ENCODE measurements at places on chromosomes 4 and X.
A peak's percentile ranks its signal among the peaks of the same experiment; 100 is the strongest.

DNA sequence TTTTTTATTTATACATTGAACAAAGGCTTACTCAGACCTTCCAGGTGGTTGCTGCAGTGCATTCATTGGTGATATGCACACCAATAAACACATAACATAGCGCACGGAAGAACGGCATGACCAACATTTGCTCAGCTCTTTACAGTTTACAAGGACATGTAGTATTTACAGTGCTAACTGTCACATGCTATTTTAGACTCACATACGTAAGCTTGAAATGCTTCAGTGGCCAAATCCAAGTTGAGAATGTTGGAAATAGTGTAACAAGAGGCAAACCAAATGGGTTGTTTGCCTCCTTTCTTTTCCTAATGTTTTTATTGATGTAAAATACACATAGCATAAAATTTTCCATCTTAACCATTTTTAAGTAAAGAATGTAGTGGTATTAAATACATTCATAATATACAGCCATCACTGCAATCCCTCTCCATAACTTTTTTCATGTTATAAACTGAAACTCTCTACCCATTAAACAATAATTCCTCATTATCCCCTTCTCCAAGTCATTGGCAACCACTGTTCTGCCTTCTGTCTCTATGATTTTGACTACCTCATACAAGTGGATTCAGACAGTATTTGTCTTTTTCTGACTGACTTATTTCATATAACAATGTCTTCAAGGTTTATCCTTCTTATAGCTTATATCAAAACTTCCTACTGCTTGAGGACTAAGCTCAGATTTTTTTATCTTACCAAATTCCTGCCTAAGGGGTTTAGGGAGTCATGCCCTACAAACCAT lies 1722.9 kb upstream of the AGA start:
- no peak for DNase-seq

- DNase-seq = no peak
Measured at GRCh38 chr4:14096396-14096965, 469.0 kb upstream of the BOD1L1 start.

- no peak for DNase-seq
Measured at GRCh38 chrX:154436983-154437752, at the start of gene GDI1. Gene GDI1 (plus strand): TSS chrX:154437154. CDS start chrX:154437255, 101 bp downstream.

DNA sequence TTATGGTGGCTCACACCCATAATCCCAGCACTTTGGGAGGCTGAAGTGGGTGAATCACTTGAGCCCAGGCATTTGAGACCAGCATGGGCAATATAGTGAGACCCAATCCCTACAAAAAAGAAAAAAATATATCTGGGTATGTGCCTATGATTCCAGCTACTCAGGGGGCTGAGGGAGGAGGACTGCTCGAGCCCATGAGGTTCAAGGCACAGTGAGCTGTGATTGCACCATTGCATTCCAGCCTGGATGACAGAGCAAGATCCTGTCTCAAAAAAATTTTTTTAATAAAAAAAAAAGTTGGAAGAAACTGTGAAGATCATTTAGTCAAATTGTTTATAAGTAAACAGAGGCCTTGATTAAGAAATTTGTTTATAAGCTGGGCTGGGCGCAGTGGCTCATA lies 39.7 kb downstream of the KLHL8 start:
- no peak for DNase-seq

DNA sequence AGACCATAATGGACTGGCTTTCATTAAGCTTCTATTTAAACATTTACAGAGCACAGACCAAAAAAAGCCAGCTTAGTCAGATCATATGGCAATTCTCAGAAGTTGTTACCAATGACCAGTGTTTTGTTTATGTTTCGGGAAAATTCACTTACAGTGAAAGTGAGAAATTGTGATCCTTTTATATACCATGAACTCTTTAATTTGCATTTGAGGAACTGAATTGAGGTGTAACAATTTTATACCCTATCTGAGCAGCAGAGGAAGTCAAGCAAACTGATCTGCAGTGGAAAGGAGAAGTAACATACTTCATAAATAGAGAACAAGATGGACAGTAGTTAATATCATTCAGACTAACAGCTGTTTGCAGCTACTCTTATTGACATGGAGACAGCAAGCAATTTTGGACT lies 97.1 kb downstream of the TMA16 start:
- DNase-seq = peak; percentile 89

DNA sequence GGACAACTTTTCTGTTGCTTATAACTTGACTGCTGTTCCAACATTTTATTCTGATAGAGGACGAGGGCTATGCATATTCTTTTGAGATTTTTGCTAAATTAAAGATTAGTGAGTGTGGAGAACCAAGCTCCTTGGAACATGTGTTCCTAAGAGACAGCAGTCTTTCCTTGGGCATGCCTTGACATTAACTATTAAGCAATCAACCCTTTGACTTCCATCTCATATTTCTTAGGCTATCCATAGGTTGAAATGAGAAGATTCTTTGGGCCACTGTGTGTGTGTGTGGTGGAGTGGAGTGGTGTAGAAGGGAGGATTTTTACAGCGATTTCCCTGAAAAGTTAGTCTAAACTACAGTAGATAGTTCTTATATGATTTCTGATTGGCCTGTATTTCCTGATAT lies 127.4 kb upstream of the POF1B start:
- DNase-seq = no peak

DNA sequence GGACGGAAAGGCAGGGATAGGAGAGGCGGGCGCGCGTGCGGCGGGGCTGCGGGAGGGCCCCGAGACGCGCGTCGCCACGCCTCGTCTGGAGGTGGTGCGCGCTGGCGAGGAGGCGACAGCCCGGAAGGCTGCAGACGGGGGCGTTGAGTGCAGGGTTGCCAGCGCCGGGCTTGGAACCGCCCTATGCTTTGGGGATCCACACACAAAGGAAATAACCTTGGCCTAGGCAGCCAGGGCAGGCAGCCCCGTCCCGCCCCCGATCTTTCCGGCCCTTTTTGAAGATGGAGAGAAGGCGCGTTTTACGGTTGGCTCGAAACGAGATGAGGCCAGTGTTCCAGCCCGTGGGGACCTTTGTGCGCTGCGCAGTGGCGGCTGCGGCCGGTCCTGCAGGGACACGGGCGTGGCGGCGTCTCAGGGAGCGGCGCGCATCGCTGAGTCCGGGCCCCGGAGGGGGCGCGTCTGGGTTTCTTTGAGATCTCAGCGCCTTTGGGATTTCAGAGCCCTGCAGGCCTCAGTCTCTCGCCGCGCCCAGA lies 50.8 kb upstream of the TRIM2 start:
- DNase-seq = peak; percentile 5

GRCh38 chr4:15182600-15183220 lies 180.4 kb downstream of the CPEB2 start:
- no peak for DNase-seq

GRCh38 chr4:128688846-128689437 lies 120.6 kb upstream of the JADE1 start:
- no peak for DNase-seq

DNA sequence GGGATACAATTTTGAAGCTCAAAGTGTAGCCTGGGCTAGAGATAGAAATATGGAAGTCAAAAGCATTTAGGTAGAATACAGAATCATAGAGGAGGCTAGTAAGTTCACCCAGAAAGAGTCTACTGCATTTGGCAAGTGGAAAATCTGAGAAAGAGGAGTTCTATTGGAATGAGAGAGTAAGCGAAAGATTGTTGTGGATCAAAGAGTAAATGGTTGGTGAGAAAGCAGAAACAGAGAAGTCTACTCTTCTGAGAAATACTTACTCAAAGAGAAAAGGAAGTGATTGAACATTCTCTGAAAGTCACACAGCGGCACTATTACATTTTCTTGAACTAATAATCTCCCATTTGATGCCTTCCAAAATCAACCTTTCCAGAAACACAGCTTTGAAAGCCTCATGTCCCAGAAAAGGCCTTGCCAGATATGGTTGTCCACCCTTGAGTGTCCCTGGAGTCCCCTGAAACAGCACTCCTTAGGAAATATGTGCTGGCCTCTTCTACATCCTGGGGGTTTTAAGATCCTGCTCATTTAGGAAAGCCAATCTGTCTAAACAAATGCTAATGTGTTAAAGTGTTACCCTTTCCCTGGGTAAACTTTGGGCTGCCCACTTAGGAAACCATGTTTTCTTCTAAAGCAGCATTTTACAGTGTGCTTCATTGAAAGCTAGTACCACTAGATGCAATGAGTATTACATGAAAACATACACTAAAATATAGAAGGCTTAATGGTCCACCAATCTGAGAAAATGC lies 132.6 kb downstream of the INPP4B start:
- DNase-seq = no peak

DNA sequence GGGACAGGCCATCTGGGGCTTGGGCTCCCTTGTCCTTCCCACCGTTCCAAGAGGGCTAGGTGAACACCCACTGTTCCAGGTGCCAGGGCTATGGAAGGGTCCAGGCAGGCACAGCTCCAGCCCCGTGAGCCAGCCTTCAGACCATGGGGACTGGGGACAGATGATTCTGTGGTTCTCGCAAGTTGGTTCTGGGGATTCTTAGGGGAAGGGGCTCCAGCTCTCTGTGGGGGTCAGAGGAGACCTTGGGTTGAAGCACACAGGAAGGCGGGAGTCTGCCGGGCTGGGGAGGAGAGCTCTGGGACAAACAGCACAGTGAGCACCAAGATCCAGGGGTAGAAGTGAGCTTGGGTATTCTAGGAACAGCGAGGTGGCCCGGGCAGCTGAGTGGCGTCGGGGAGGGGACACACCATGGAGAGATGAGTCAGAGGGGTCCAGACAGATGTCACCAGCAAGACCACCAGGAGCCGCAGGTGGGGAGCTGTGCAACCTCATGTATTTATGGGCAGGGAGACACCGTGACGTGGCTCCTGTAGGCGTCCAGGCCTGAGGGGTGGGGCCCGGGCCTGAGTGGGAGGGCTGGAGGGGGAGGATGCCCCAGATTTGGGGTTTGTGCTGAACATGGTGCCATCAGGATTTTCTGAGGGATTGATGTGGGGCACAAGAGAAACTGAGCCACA lies 48.8 kb upstream of the HMX1 start:
- DNase-seq = no peak

- DNase-seq = peak; percentile 7
Measured at GRCh38 chrX:57286507-57287251, at the start of gene FAAH2. Gene FAAH2 (plus strand): TSS chrX:57286706. CDS start chrX:57286826, 120 bp downstream.

GRCh38 chr4:167230744-167231143 lies 3.5 kb downstream of the SPOCK3 start:
- DNase-seq = no peak

DNA sequence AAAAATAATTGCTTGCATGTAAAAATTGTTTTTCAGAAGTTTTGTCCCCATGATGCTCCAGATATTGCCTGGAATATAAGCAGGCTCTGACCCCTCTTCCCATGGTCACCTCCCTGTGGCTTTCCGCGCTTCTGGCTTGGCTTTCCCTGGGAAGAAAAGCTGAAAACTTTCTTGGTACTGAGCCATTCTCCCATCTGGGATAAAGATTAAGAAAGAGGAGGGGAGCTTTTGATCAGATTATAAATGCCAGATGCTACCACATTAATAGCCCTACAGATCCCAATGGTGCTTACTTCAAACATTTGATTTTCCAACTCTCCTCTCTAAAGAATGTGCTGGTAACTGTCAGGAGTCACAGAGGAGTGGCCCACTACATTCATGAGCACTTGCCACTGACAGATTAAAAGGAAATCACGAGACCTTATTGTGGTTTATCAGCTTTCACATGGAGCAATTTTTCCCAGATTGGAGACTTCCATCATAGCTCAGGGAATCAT lies 54.4 kb upstream of the GAB1 start:
- DNase-seq = no peak

DNA sequence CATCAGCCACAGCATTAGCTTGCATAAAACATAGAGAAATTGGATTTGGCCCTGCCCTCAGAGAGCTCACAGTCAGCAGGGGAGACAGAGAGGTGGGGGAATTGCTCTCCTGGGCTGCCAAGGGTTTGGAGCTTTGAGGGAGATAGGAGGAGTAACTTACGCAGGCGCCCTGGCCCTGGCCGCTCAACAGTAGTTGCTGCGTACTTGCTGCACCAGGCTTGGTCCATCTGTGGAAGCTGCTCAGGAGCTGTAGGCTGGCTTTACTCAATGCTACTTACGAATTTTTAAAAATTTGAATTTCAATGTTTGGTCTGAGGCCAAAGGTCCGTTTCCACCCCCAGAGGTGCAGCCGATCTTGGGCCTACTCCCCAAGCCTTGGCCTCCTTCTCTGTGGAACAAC lies 83.3 kb downstream of the CPZ start:
- no peak for DNase-seq

DNA sequence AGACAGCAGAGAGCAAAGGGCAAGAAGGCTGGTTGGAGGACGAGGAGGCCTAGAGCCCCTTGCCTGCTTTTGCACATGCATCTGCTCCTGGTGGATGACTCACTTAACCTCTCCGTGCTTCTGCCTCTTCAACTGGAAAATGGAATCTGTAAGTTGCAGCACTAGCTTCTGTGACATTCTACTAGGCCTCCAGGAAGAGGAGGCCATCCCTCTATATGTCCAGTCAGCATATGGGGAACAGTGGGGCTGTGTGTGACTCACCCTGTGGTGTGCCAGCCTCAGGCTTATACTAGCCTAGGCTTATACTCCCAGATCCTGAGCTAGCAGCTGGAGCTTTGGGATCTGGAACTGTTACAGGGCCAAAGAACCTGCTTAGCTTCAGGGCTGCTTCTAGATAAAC lies 36.0 kb downstream of the RTL9 start:
- DNase-seq = no peak

DNA sequence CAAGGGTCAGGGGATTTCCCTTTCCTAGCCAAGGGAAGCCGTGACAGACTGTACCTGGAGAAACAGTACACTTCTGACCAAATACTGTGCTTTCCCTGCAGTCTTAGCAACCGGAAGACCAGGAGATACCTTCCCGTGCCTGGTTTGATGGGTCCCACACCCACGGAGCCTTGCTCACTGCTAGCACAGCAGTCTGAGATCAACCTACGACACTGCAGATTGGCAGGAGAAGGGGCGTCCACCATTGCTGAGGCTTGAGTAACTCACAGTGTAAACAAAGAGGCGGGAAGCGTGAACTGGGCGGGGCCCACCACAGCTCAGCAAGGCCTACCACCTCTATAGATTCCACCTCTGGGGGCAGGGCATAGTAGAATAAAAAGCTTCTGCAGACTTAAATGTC lies 48.7 kb upstream of the SRD5A3 start:
- DNase-seq = no peak

DNA sequence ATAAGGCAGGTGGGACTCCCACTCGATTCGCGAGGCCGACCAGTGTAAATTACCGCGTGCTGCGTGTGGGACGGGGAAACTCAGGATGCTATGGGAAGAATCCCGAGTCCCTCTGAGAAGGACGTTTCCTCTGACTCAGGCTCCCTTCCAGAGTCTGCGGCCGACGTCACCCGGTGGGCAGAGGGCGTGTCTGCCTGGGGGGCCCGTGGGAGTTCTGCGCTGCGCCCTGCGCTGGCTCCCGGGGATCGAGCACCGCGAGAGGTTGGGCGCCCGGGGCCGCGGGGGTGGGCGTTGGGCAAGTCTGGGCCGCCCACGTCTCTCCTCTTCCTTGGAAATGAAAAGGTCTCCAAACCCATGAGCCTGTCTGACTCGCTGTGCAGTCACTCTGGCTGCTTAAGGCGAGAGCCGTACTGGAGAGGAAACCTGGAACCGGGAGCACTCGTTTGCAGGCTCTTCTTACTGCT lies 568 bp downstream of the NIPAL1 start:
- no peak for DNase-seq

GRCh38 chrX:129748305-129748704 lies 9.5 kb downstream of the XPNPEP2 start:
- no peak for DNase-seq

Data from AML-193 (cell line).